ENCODE measurements at places on chromosomes 7 and 10.

DNA sequence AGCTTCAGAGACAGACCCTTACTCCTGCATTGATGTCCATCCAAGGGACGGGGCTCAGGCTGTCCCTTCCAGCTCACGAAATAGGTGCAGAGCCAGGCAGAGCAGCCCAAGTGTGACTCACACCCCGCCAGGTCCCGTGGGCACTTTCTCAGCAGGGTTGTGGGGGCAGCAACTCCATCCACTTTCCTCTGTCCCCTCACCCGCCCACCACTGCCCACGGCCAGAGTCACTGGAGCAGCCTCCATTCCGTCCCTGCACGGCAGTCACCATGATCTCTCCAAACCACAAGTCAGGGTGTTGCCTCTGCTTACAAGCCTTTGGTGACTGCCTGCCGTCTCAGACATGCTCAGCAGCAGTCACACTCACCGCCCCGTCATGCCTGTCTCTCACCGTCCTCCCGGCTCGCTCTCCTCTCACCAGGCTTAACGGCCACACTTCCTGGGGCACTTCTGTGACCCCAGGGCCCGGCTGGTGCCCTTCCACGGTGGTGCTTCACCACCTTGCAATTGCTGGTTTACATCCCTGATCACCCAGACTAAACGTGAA, 39.3 kb downstream of the CALML3 start:
- no peak for DNase-seq

DNA sequence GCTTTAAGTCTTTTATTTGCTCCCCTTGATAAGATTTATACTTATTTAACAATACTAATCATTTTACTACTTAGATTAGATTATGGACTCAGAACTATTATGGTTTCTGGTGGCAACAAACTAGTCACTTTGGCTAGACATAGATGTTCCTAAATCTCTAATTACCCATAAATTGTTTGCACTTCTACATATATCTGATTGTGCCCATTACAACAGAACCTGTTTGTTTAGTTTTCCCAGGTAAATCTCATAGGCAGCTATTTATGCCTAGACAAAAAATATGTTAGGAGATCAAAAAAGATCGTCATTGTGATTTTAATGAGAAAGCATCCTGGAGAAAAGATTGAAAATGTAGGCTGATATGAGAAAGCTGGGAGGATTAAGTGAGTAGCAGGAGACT, 14.4 kb downstream of the UBN2 start:
- no peak for DNase-seq

DNA sequence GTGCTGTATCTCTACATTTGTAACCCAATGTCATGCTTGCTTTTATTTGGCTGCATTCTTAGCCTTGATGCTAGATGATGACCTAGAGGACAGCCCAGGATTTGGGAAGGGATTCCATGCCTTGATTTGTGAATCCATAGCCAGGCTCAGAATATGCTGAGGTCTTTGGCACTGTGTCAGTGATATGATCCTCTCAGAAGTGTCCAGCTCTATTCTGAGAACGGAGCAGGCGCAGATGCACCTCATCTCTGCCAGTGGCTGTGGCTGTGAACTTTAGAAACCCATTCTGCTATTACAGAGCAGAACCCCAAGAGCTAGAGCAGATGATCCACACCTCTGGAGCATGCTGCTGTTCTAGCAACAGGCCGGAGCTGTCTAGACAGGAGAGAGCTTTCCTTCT, 212.8 kb downstream of the TRIL start:
- DNase-seq: no peak

- no peak for DNase-seq
Measured at GRCh38 chr10:60964257-60965235, 20.6 kb upstream of the RHOBTB1 start.
